ENCODE measurements at places on chromosomes 3 and 15.

- no peak for DNase-seq
These were observed 9.5 kb downstream of the SEMA4B start for GRCh38 chr15:90210593-90210992.

DNA sequence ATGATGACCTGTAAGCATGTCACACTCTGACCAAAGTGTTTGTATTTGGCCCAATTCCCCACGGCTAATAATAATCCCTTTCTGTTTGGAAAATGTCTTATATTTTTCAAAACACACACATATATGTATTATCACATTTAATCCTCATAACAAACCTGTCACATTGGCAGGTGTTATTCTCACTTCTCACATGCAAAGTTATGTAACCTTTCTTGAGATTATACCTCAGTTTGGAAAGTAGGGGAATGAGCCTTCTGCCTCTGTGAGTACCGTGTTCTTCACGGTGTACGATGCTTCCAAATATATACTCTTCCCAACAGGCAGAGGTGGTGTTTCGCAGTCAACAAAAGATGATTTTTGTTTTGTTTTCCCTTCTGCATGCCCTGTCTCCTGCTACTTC lies 205.6 kb downstream of the TP63 start:
- DNase-seq, result no peak

GRCh38 chr15:51731549-51732267 lies 5.7 kb downstream of the LYSMD2 start:
- no peak for DNase-seq

DNA sequence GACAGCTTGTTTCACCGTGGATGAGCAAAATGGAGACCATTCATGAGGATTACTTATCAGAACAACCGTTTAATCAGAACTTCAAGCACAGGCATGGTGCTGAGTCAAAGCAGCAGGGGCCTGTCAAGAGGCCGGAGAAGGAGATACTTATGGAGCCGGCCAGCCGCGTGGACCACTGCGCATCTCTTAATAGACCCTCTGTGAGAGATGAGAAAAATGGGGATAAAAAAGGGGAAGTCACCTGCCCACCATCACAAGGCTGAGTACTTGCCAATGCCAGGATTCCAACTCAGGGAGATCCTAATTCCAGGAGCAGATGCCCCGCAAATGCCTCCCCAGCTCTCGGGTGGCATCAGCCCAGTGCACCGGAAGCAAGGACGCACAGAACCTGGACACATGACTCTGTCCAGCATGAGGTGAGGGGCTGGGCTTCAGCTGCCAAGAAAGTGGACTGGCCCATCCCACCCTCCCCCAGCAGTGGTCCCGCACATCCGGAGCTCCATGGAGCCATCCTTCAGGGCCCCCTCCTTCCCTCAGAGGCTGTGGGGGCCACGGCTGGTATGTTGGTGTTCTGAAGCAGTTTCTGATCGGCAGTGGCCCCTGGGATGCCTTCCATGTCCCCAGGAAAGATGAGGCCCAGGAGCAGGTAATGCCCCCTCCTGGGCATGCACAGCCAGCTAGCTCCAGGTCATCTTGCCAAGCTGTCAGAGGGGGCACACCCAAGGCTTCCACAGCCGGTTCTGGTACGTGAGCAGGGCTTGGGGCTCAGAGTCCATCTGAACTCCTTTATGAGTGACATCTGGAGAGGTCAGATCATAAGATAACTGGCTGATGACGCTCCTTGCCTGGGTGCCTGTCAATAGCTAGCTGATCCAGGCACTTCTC lies 143.8 kb downstream of the ATP10A start:
- DNase-seq, result no peak

DNA sequence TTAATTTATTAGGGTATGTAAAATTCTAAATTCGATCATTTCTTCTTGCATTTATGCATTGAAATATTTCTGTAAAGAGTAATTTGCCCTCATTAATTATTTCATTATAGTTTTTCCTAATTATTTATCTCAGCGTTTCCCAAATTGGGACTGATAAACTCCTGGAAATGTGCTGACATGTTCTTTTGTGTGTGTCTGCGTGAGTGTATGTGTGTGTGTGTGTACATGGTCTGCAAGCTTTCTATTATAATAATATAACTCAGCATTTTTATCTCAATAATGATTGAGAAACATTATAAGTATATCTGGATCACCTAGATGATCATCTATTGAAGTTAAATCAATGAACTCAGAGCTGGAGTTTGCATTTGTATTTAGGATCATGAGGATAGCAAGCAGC lies 38.7 kb downstream of the TMEM45A start:
- DNase-seq, result no peak

- DNase-seq, result no peak
These were observed 13.7 kb downstream of the IFT122 start for GRCh38 chr3:129453732-129454131.

DNA sequence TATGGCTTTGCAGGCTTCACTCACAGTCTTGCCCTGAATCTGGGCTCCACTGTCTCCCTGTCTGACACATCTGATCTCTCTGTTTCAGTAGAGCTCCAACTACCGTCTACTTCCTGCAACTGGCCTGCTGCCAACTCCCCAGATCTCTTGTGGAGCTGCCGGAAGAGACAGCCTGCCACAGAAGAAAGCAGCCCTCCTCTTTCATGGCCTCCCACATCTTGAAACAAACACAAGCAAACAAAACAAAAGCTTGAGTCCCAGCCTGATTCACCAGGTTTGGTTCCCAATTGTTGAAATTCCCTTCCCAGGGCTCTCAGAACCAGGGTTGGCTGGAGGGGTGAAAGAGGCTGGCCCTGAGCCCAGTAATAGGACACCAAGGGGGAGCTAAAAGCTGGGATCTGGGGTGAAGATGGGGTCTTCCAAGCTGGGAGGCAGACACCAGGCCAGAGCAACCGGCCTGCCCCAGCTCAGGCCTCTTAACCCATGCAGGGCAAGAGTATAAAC lies 55.3 kb upstream of the CA12 start:
- DNase-seq, result peak; percentile 43

- DNase-seq, result no peak
These were observed 167.3 kb upstream of the NDN start for GRCh38 chr15:23854203-23854911.

DNA sequence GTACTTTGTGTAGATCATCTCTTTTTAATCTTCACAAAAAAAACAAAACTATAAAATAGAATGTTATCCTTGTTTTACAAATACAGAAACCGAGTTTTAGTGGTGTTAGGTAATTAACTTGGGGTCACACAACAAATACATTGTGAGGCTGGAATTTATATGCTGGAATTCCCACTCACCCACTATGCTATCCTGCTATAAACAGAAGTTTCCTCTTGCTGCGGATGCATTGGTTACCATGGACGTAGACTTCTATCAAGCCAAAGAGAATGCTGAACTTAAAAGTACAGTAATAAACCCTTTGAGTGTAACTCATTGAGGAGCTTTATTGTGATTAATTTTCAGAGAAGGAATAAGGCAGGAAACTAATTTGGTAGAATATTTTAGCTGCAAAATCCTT lies 9.2 kb downstream of the SNAP23 start:
- no peak for DNase-seq

DNA sequence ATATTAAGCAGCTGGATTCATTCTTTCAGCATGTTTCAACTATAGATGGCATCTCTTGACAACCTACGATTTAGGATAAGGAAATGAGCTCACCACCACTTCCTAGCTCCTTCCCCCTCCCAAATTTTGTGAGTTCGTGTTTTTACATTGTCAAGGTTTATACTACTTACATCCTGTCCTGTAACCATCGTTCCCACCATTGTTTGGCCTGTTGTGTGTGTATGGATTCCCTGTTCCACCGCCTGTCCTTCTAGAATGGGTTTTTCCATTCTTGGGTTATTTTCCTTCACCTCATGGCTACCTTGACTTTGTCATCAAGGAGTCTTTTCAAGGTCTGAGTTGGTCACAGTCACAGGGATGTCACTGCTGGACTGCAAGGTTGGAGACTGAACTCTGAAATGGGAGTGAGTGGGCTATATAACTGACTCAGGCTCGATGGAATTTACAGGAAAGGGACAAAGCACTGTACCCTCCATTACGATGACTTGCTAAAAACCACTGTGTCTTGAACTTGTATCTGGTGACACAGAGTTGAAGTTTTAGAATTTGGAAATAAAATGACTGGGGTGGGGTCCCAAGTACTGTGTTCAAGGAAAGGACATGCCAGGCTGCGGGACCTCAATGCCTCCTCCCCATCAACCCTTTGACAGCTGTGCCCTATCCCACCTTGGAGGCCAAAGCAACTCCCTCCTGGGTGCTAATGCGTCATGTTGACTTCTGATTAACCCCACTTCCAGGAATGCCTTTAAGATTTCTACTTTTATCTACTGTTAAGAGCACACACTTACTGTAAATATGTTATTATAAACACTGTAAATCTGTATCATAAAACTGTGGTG lies 66.8 kb upstream of the BLM start:
- DNase-seq, result no peak

DNA sequence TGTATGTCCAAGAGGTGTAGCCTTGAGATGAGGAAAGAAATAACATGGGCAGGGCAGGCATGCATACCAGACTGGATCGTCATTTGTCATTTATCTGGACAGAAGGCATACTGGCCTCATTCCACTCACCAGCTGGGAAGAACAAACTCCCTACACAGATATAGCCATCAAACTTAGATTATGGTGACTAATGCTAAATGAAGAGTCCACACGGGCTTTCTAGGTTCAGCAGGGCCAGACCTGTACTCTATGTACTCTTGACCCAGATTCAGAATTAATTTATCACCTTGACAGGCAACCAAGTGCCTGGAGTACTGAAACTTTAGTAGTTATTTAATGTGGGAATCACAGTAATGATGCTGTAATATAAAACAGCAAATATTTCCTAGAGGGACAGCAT lies 164.3 kb upstream of the IL12A start:
- peak; percentile 74 for DNase-seq

GRCh38 chr15:33778852-33779251 lies 189.4 kb upstream of the CHRM5 start:
- DNase-seq, result no peak

DNA sequence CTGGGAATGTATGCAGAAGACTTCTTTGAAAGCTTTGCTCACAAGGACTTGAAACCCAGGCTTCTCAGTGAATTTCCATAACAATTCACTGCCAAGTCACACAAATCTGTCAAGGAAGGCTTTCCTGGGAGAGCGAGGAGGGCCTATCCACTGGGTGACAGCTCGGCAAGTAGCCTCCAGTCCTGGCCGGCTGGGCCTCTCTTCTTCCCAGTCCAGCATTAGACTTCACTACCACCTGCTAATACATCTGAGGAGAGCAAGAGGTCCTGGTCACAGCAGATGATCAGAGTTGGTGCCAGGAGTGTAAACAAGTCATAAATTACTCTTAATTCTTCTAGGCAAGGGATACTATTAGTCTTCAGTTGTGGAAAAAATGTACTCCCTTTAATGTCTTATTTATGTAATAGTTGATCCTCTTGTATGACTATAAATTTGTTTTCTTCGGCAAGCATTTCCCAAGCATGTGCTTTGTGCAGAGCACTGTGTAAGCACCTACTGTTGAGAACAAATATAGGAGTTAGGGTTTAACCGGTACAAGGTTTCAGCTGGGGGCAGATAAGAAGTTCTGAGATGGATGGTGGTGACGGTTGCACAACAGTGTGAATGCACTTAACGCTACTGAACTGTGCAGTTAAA lies 162.9 kb downstream of the VGLL4 start:
- DNase-seq, result no peak

DNA sequence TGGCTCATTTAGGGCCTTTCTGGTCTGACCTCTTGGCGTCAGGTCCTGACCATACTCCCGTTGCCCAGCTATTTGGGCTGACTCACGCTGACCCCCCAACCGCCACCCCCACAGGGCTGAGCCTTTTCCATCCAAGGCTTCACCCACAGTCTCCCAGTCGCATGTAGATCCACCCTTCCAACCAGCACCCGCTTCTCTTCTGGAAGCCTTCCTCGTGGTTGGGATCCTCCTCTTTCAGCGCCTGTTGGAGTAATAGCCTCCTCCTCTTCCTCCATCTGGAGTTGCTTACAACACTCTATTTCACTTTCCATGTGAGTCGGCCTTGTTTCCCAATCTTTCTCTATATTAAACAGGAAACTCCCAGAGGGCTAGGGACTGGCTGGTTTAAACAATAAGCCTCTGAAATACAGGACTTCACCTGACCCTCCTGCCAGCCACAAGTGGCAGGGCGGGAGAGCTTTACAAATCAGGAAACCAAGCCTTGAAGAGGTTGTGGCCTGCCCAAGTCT lies 2.1 kb upstream of the ALAS1 start:
- peak; percentile 51 for DNase-seq

DNA sequence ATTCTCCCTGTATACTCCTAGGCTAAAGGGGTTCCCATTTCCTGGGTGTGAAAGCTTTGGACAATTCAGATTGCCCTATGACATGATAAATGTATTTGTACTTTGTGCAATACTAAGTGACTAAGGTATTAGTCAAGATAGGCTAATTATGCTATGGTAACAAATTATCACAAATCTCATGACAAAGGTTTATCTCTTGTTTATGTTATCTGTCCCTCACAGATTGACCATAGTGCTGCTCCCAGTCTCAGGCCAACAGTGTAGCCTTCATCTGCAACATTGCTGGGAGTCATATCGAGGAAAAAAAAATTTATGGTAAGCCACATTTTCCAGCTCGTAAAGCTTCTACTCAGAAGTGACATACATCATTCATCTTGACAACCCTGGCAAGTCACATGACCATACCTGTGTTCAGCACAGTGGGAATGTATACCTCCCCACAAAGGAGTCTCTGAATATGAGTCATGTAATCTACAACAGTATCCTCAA lies 346.2 kb downstream of the IGSF11 start:
- DNase-seq, result no peak

DNA sequence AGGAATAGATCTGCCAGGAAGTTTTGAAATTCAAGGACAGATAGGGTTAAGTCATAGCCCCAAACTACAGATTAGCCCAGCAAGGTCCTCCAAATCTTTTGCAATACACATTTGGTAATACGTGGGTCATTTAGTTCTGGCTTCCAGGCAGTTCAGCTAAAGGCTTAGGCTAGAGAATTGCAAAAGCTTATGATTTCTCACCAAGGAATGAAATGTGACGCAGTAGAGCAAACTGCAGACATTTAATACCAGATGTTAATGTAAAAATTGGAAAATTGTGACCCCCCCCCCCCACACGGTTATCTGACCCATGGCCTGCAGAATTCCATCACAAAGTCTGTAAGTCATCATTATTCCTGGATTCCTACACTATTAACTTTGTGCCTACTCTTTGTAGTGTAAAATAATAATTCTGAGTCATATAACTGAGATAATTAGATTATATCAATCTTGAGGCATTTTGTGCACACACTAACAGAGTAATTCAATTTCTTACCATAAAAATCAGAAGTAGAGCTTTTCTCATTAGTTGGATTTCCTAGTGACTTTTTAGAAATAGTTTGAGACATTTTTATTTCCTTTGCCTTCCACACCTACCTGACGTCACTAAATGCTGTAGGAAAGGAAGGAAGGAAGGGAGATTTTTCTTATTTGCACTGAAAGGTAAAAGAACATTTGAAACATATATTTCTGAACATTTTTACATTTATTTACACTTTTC lies 235.2 kb downstream of the DTWD1 start:
- peak; percentile 98 for DNase-seq

DNA sequence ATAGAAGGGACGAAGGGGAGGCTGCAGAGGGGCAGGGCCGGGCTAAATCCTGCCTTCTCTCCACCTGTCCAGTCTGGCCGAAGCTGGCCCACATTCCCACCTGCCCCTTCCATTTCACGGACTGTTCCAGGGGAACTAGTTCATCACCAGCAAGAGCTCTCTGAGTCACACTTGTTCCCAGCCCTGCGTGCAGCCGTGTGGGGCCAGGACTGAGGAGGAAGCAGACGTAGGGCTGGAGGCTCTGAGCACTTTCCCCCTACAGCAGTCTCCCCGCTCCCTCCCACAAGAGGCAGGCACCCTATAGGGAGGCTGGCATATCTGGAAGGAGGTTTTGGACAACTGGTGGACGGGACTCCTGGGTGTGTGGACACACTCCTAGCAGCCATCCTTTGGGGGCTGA lies 3.0 kb downstream of the ITIH4 start:
- DNase-seq, result no peak
